Liver (tissue), 10 donors: ENCODE measurements at places on chromosomes 7 and 10.

- no peak for DNase-seq
Observed at GRCh38 chr10:66782776-66783175, 143.1 kb upstream of the LRRTM3 start.

- no peak for DNase-seq
Observed at GRCh38 chr7:128959296-128959695, 21.6 kb downstream of the IRF5 start.

DNA sequence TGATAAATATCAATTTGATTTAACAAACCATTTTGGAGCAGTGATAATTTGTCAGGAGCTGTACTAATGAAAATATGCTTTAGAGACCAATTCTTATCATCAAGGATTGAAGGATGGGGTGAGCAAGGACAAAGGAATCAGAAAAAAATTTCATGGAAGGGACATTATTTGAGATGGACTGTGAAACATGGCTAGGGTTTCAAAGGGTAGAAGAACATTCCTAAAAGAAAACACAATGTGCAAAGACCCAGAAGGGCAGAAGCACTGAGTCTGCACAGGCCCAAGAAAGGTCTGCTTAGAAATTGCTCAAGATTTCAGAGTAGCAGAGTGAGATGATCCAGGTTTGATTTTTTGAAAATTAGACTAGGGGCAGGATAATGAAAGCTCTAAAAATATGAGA is 174.5 kb downstream of the LRRN3 start:
- no peak for DNase-seq

DNA sequence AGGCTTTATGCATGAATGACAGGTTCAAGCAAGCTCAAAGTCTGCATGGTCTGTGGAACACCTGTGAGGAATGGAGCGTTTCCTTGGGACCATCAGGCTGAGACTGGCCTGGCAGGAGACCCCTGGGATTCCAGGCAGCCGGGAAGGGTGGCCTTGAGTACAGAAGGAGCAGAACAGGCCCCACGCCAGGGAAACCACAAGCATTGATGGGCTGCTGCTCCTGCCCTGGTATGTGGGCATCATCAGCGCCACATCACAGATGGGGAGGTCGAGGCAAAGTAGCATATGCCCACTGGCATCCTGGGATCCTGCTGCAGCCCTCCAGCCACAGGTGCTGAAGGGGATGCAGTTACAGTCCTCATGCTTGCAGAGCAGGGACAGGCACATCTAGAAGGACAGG is 40.9 kb downstream of the ANTXRL start:
- no peak for DNase-seq

DNA sequence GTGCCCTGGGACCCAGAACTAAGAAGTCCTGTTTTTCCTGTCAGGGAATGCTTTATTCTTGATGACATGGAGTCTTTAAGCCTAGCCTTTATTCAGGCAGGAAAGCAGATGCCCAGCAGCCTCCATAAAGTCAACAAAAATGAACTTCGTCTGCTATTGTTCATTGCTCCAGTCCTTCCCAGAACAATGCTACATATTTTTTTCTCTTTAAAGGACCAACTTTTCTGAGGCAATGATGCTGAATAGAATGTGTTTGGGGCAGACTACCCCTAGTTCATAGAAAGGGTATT is 47.6 kb upstream of the PDCD4 start:
- DNase-seq = no peak

GRCh38 chr10:23525406-23525805 is 86.5 kb downstream of the OTUD1 start:
- DNase-seq = no peak

DNA sequence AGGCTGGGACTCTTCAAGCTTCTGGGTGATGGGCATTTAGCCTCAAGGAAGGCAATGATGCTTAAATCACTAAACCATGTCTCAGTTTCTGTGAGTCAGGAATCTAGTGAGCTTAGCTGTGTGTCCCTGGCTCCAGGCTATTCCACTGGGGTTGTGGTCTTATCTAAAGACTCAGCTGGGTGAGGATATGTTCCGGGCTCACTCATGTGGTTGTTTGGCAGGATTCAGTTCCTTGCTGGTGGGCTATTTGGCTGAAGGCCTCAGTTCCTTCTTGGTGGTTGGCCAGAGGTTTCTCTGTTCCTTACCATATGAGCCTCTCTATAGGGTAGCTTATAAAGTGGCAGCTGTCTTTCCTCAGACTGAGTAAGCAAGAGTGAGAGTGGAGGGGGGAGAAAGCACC is 12.0 kb downstream of the EVX1 start:
- DNase-seq = no peak

GRCh38 chr7:32153006-32153405 is 82.8 kb upstream of the PDE1C start:
- no peak for DNase-seq

GRCh38 chr7:140674356-140674800 is 1.6 kb downstream of the ADCK2 start:
- no peak for DNase-seq

GRCh38 chr7:13844954-13845353 is 144.5 kb downstream of the ETV1 start:
- DNase-seq = no peak

DNA sequence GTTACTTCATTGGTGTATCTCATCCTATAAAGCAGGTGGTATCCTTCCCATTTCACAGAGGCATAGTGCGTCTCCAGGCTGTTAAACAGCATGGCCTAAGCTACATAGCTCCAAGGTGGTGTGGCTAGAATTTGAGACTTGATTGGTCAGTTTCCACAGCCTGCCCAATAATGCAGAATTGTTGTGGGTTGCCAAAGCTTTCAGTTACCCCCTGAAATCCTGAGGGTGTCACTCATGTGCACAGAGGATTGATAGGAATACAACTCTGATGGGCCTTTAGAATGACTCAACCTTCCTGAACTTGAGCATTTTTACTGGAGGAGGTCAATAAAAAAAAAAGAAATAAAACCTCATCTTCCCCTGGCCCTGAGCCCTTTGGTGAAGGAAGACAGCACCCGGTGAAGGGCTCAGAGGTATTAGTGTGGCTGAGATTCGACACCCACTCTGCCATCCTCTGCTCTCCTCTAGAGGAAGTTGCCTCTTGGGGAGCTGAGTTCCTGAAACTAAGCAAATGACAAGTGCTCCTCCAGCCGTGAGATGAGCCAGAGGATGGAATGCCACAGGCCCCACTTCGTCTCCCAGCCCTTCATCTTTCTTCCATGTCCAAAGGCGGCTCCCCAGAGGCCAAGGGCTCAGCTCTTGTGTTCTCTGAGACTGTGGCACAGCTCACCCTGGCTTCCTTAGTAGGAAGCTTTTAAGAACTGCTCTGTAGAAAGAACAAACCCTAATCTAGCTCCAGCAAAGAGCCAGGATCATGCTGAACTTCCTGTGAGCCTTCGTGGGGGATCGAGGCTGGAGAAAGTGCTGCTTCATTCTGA is 1.0 kb downstream of the ACSL5 start:
- DNase-seq = no peak

DNA sequence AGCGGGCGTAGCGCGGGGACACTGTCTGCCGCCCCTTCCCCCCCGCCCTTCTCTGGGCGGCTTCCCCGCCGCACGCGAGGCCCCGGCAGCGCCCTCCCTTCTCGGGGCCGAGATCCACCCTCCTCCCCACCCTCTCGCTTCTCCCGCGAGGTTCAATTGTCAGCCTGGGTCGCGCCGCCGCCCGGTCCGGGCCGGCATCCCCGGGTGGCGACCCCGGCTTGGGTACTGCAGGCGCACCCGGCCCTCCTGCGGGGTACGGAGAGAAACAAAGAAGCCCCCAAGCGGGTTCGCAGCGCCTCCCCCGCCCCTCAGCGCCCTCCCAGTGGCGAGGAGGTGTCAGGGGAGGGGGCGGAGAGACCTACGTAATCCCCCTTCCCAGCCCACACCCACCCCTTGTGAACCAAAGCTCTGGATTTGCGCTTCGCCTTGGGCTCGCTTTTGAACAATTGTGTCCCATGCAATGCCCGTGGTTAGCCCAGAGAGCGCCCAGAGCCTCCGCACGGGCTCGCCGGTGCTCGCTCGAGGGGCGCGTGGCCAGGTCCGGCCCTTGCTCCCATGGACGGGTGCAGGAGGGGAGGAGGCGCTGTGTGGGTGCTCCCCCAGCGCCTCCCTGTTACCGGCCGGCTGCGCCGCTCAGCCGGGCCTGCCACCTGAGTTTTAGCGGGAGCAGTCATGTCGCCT is 634 bp downstream of the HECW1 start:
- DNase-seq = no peak

DNA sequence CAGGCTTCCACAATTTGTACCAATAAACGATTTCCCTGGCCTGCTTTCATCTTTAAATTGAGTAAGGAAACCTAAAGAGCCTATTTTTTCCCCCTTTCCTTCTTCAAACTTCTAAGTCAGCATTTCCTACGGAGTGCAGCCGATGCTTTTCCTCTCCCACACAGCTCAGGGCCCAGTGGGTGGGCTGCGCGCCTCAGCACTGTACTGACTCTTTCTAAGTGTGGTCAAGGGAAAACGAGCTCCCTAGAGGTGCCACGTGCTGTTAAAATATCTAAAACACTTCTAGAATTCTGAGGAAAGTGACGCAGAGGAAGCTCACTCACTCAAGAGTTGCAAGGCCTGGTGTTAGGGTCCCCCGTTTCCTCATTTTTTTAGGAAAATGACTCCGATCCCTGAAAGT is 29.0 kb downstream of the STEAP1B start:
- no peak for DNase-seq

GRCh38 chr10:20256969-20257368 is 440.7 kb downstream of the PLXDC2 start:
- DNase-seq = no peak

- DNase-seq = no peak
Observed at GRCh38 chr10:88528201-88528600, 54.9 kb downstream of the RNLS start.

DNA sequence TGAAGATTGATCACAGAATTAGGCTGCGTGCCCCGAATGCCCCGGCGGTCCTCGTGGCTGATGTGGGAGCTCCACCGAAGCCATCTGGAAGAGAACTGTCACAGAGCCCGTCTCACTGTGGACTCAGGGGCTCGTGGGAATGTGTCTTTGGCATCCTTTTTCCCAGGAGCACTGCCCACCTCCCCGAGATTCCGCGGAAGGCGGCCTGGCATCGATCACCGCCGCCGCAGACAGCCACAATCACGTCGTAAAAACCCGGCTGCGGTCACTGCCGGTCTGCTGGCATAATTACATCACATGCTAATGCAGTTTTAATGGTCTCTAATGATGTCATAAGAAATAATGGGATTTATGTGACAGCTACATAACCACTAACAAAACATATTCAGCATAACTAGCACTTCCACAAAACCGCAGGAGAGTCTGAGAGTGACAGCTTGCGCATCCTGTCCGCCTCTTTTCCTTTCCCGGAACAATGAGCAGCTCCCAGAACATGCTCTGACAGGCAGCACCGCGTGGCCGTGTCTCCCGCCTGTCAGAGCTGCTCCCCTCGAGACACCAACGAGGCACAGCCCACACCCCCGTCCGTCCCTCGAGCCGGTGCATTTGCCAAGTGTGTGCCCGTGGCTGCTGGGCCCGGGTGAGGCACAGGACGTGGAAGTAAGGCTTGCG is 490.0 kb downstream of the PTPRN2 start:
- DNase-seq = no peak

GRCh38 chr7:90951986-90952954 is 312.0 kb upstream of the FZD1 start:
- DNase-seq = no peak

GRCh38 chr10:105288613-105289012 is 647.5 kb downstream of the SORCS3 start:
- no peak for DNase-seq

DNA sequence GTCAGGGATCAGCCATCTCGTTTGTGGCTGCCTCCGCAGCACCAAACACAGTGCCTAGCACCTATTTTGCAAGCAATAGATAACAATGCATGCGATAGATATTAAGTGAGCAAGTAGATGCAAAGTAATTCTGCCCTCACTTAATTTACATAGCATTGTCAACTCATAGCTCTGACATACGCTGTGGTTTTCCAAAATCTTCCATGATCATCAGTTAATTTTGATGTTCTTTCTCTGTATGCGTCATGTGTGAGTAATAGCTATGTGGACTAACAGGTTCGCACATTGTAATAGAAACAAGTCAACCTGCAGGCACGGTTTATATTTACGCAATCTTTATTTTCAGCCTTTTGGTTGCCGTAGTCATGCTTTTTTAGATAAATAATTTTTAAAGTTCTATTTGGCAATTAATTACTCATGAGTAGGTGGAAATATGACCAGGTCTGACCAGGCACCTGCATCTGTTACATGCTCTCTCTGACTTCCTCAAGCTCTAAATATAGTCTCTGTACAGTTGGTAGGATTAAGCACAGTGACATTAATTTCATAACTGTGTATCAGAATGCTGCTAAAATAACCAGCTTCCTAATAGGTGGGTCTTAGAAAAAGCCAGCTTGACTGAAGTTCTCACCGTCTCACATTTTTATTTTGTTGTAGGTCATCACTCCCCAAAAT is 13.3 kb downstream of the MAP3K8 start:
- no peak for DNase-seq
